ENCODE measurements at places on chromosomes 11 and 22.

DNA sequence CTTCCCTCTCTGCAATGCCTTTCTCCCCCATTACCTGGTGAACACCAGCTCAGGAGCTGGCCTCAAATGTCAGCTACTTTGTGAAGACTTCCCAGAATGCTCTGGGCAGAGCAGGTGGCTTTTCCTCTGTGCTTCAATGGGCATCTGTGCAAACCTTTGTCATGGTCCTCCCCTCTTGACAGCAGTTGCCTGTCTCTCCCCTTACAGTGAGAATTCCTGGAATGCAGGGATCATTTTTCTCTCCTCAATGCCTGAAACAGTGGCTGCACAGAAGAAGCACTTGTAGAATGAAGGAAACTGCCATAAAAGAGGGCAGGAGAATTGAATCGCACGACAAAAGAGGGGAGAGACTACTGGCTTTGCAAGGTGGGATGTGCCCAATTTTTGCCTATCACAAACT is 92.8 kb upstream of the NARS2 start:
- no peak for DNase-seq

- DNase-seq, result no peak
Measured at GRCh38 chr11:125154378-125155099, 10.0 kb upstream of the PKNOX2 start.

- no peak for DNase-seq
Measured at GRCh38 chr11:22467248-22467647, 129.1 kb downstream of the SLC17A6 start.

- no peak for DNase-seq
Measured at GRCh38 chr11:24142062-24142461, 354.8 kb upstream of the LUZP2 start.

- DNase-seq, result no peak
Measured at GRCh38 chr11:102476812-102477211, 24.2 kb upstream of the TMEM123 start.

GRCh38 chr11:11620921-11621572 is 758 bp downstream of the GALNT18 start:
- DNase-seq, result no peak

GRCh38 chr11:208181-208916 is 841 bp downstream of the RIC8A start:
- peak; percentile 28 for DNase-seq

GRCh38 chr11:113240790-113241635 is 73.4 kb upstream of the TTC12 start:
- no peak for DNase-seq

DNA sequence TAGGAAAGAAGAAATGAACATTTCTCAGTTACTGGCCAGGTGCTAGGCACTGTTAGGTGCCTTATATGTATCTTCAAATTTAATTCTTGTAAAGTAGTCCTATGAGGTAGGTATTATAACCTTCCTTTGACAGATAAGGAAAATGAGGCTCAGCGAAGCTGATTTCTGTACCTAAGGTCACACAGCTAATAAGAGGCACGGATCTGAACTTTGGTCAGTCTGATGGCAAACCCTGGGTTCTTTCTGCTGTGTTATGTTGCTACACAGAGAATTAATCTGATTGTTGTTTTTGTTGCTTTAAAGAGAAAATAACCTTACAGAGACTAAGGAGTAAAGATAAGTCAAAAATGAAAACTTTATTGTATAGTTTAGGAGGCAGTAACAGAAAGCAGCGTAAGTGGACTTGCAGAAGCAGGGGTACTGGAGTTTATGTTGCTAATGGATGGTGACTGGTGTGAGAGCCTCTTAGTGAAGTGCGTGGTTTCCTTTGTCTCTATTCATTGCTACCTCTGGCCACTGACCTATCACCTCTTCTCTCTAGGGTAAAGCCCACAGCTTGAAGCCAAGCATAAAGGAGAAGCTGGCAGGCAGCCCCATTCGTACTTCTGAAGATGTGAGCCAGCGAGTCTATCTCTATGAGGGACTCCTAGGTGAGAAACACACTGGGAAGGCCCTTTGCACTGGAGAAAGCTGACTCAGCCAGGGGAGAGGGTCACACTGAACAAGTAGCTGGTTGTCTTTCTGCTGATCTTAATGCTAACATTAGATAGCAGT is 38.3 kb downstream of the MADD start:
- no peak for DNase-seq

DNA sequence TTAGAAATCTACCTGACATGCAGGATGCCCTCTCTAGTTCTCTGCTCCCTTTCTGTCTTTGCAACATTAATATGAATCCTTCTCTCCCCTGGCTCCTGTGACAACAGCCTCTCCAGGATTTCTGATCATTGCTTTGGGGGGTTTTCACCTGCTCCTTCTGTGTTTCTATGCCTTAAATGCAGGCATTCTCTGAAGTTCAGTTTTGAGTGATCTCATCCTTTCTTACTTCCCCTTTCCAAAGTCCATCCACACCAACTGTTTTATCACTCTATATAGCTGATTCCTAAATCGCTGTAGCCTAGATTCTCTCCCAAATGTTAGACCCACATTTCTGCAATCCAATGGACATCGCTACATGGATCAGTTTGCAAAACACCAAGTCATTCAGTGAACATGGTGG is 330.7 kb upstream of the NCAM1 start:
- no peak for DNase-seq

- peak; percentile 38 for DNase-seq
Measured at GRCh38 chr22:38114484-38115398, 4.3 kb upstream of the BAIAP2L2 start.

GRCh38 chr11:103961010-103961409 is 75.4 kb upstream of the DDI1 start:
- DNase-seq, result peak; percentile 84

- no peak for DNase-seq
Measured at GRCh38 chr11:118618115-118618990, 10.9 kb downstream of the PHLDB1 start.

- DNase-seq, result no peak
Measured at GRCh38 chr11:116579031-116579653, 193.6 kb downstream of the BUD13 start.

- DNase-seq, result no peak
Measured at GRCh38 chr11:63616953-63617352, 2.7 kb upstream of the PLAAT3 start.

GRCh38 chr11:34263441-34264091 is 94.2 kb downstream of the ABTB2 start:
- peak; percentile 51 for DNase-seq

GRCh38 chr11:33801821-33802193 is 27.5 kb upstream of the FBXO3 start:
- no peak for DNase-seq

DNA sequence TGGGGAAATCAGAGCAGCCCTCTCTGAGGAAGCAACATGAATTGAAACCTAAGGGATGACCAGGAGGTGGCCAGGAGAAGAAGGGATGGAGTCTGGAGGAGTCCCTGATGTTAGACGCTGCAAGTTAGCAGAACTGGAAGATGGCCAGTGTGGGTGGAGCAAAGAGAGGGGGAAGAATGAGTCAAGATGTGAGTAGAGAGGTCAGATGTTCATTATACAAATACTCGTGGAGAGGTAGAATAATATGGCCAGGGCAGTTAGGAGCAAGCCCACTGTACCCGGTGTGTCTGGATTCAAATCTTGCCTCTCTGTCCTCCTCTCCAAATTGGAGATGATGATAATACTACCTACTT is 242.0 kb downstream of the TENM4 start:
- DNase-seq, result no peak

- no peak for DNase-seq
Measured at GRCh38 chr11:129215506-129216245, 23.6 kb upstream of the ARHGAP32 start.

DNA sequence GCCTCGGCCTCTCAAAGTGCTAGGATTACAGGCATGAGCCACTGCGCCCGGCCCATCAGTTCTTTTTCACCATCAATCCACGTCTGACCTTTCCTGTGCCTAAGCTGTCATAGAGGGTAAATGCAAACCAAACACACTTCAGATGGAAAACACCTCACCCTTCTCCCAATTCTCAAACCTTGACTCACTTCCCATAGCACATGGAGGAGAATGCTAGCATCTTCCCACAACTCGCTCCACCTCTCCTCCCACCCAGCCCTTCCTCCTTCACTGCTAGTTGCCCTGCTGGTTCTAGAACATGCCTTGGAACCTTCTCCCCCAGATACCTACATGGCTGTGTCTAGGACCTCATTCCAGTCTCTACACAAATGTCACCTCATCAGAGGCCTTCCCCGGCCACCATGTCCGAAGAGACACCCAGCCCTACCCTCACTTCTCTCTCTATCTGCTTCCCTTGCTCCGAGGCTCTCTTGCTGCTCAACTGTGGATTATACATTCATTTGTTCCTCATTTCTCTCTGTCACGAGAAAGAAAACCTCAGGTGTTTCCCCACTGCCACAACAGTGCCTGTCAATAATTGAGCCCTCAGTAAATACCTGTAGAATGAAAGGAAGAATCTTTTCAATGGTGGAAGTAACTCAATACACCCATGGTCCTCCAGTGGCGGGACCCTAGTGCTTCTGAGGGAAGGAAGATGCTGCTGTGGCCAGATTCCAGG is 21.3 kb upstream of the NCF4 start:
- no peak for DNase-seq

- DNase-seq, result no peak
Measured at GRCh38 chr22:25237503-25237902, 18.1 kb downstream of the CRYBB2 start.

DNA sequence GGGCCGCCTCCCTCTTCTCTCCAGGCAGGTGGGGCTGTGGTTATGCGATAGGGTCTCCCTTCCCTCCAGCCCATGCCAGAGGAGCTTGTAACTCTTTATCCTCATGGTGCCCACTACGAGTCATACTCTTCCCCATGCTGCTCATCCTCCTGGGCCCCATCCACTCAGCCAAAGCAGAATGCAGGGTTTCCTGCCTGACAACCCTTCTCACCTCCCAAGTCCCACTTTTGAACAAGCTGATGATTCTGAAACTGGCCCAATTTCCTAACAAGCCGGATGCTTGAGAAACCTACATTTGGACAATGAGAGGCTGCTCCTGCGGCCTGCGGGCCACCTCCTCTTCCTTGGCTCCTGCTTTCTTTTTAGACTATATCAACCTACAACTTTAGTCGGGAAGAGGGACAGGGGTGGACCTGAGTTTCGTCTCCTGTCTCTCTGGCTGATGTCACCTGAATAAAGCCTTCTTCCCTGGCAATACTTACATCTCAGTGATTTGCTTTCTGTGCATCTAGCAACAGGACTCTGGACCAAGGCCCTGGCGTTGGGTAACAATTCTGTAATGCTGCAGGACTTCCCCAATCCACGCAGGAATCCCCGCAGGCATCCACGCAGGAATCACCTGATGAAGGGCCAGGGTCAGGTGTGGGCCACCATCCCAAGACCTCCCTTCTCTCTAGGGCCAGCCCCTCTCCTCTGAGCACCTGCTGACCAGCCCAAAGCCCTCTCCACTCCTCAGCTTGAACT is 1.5 kb upstream of the NDUFS8 start:
- no peak for DNase-seq

- DNase-seq, result no peak
Measured at GRCh38 chr11:84564180-84564866, 1062.8 kb downstream of the DLG2 start.

- no peak for DNase-seq
Measured at GRCh38 chr11:75306529-75306928, 44.9 kb downstream of the ARRB1 start.

GRCh38 chr22:36687516-36687915 is 16.0 kb downstream of the CACNG2 start:
- DNase-seq, result no peak

GRCh38 chr11:37533087-37533486 is 935.1 kb upstream of the RAG2 start:
- no peak for DNase-seq
